Effector memory CD4-positive, alpha-beta T cell (primary cell): ENCODE measurements at places on chromosomes 1 and 21.

- DNase-seq = no peak
Measured at GRCh38 chr1:217715681-217716080, 84.5 kb downstream of the SPATA17 start.

- DNase-seq = no peak
Measured at GRCh38 chr1:30900486-30900885, 8.1 kb downstream of the SDC3 start.

GRCh38 chr1:225299624-225300023 lies 128.2 kb downstream of the LBR start:
- no peak for DNase-seq

DNA sequence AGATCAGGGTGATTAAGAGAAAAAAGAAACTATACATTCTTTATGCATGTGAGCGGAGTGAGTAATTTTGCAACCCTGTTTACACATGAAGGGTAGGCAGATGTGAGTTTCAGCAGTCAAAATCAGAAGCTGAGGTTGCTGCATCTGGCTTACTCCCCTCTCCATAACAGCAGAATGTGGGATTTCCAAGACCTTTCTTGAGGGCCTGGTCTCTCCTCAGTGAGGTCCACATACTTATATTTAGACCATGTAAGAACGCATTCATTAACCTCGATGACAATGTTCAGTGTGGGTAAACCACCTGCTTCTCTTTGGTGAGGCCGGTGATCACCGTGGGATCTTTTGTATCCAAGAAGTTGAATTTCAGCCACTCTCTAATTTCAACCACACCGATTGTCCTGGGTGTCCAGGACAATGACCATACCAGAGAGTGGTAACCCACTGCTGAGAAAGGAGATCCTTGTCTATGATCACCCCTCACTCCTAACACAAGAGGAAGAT lies 18.7 kb upstream of the RAP1A start:
- no peak for DNase-seq

- DNase-seq = no peak
Measured at GRCh38 chr1:96651517-96651916, 70.1 kb upstream of the PTBP2 start.

DNA sequence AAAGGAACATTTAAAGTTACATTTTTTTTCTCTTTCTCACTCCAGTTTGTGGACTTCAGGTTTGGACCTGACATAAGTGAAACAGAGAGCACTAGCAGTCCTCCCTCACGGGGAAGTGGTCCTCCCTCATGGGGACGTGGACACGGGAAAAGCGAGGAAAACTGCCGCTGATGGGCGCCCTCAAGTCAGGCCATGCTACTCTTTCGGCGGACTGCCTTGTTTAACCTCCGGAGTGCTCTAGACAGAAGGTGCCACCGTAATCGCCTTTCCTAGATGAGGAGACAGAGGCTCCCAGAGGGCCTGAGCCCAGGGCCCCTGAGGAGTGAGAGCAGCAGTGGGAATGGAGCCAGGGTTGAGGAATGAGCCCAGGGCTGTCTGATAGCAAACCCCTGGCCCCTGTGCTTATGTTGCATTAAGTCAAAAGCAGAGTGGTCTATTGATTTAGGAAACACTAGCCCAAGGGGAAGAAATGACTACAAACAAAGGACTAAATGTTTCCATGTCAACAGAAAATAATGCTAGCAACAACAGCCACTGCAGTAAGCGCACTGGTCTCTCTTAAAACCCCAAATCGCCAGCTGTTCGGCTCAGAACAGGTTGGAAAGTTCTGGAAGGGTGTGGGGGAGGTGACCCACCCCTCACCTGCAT lies 84.1 kb downstream of the DMRTB1 start:
- no peak for DNase-seq

GRCh38 chr1:160193091-160193819 lies 2.9 kb downstream of the CASQ1 start:
- peak; percentile 68 for DNase-seq

GRCh38 chr1:76481672-76482071 lies 385.6 kb upstream of the ST6GALNAC5 start:
- DNase-seq = no peak

DNA sequence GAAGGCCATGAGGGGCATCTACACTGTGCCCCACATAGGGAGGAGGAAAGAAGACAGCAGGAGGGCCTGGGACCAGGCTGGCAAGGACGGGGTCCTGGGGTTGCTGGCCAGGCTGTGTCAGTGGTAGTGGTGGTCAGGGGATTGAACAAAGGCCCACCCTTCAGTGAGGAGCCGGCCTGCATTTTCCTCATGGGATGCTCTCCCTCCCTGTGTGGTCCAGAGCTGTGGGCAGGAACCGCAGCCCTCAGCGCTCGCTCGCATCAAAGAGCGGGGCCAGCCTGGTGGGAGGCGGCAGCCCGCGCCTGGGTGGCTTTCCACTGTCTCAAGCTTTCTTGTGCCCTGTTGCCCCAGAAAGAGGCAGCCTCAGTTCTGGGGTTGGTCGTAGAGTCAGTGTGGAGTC lies 24.8 kb downstream of the LHX4 start:
- DNase-seq = no peak

DNA sequence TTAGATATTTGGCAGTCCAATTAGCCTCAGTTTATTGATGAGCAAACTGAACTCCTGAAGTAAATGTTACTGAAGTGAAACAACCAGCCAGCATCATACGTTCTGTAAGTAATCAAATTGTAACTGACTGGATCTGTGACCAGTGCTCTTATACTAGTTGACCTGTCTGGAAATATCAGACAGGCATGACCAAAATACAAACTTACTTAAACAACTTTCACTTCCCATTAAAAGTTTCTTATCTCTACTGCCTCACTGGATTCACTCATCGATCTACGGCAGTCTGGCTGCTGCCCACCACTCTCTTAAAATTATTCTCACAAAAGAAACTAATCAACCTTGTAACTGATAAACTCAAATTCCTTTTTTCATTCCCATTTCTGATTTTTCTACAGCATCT lies 56.4 kb downstream of the WDR3 start:
- DNase-seq = no peak

DNA sequence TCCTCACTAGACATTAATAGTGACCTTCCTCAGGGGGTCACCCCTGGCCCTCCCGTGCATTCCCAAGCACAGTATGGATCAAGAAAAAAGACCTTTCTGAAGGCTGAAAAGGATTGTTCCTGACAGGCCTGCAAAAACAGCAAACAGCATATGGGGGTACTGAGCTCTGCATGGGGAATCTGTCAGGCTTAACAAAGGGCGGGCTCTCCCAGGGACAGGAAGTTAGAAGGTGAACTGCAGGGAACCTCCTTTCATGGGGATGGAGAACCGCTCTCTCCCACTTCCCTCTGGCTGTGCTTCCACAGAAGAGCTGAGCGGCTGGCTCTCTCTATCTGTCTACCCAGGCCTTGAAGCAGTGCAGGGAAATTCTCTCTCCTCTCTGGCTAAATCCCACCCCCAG lies 91.7 kb downstream of the DTL start:
- no peak for DNase-seq

GRCh38 chr1:42319128-42319851 lies 15.7 kb downstream of the FOXJ3 start:
- DNase-seq = no peak

DNA sequence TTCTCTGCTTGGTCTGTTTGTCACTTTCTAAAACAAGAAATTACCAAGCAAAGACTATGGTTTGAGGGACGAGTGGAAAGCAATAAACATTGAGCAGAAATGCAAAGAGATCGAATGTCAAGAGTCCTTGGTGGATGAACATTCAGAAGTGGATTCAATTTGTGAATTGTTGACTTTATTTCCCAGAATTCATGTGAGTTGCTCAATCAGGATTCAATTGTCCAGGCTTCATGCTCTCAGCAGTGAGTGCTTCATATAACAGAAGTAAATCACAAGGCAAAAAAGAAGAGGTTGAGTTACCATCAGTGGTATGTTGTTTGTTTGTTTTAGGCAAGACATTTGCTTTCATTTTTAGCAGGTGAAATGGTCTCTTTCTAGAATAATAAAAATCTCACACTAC lies 31.9 kb downstream of the NGF start:
- DNase-seq = no peak

- no peak for DNase-seq
Measured at GRCh38 chr1:9079988-9080704, 10.7 kb upstream of the SLC2A5 start.

DNA sequence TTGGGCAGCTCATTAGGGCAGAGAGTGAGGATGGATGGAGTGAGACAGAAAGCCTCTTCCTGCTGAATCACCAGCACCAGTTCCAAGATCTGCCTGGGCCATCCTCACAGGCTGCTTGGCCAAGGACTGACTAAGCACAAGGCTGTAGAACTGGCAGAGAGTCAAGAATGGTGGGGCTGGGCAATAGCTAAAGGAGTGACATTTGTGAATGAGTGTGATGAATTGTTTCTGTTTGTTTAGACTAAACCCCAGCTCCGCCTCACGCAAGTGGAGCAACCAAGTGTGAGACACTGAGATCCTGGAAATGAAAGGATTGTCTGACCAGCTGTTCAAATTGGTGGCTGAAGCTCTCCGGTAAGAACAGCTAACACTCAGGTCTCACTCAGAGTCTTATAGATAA lies 38.6 kb downstream of the BRINP2 start:
- no peak for DNase-seq

DNA sequence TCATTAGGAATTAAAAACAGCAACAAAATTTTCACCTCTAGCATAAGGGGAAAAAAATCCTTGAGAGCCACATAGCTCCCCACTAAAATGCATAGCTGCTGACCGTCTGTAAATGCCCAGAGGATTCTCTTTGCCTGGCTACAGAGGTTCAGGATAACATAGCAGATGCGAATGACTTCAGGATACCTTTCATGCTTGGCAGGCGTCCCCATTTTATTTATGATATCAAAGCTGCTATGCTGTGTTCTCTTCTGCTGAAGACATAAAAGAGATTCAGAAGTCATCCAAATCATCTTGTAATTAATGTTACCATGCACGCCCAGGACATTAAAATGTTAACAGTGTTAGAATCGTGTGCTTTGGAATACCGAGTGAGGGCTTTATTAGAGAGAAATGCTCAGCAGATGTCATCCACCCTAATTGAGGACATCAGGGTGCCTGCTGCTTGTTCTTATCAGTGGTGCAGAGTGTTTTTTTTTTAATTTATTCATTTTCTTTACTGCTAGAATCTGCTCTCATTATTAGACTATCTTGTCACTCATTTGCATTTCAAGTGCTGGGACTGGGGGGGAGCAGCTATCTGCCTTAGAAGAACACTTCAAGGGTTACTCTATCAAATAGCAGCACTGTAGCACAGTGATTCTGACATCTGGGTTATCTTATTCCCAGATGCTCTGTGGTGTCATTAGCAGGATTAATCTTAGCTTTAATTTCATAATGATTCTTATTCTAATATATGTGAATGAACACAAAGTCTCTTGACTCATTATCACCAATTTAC lies 139.5 kb downstream of the ZNF326 start:
- DNase-seq = no peak

GRCh38 chr1:43206600-43207228 lies 34.6 kb downstream of the CFAP57 start:
- DNase-seq = no peak

DNA sequence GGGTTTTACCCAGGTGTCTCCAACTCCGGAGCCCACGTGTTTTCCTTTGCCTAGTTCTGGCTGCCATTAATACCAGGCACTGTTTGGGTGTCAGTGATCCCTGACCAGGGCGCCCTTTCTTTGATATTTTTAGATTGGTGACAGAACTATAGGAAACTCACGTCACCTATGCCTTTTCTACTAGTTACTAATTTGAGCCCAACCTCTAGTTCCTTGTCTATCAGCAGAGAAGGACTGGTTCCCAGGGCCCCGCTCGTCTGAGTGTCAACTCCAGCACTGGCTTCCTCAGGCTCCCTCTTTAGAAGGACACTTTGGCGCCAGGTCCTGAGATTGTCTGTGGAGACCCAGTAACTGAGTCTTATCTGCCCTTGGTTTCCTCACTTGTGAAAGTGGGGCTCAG lies 9.4 kb downstream of the MFN2 start:
- no peak for DNase-seq

DNA sequence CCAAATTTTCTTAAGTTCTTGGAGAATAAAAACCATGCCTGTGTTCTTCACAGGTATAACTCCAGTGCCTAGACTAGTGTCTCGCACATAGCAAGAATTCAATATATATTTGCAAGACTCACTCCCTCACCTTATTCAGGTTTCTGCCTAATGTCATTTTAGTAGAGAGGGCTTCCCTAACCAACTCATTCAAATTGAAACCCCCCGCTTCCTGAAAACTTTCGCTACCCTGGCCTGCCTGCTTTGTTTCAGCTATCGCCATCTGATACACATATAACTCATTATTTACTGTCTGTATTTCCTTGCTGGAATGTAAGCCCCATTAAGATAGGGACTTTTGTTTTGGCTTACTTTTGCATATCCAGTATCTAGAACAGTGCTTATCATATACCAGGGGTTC lies 8.6 kb downstream of the YARS1 start:
- DNase-seq = no peak

GRCh38 chr1:151611288-151611790 lies 511 bp upstream of the SNX27 start:
- no peak for DNase-seq

DNA sequence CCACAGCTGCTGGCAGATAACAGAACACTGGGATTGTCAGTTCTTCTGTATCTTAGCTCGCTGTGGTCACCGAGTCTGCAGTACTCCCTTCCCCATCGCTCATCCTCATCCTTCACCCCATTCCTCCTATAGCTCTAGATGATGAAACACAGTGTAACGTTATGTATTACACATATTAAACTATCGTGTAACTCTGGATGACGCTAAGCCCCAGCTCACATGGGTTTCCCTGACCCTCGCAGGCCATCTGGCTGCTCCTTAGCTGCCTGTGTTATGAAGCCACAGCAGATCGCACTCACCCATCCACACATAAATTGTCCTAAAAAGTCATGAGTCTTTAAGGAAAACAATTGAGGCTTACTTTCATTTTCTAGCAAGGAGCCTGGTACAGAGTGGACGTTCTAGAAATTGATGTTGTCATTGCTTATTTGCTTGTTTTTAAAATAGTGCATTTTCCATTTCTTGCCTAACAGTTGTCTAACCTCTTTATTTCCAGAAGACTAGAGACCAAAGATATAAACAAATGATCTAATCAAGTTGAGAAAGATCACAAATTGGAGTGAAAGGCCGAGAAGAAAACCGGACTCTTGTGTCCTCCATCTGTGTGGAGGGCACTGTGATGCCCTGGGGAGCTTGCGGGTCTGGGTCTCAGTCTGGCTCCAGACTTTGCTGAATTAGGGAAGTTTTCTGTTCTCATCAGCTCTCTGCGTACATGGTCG lies 24.3 kb upstream of the PCP4 start:
- DNase-seq = no peak

GRCh38 chr1:44212355-44213221 lies 683 bp upstream of the DMAP1 start:
- DNase-seq = no peak

- DNase-seq = no peak
Measured at GRCh38 chr1:66211521-66211920, 322.4 kb upstream of the SGIP1 start.

DNA sequence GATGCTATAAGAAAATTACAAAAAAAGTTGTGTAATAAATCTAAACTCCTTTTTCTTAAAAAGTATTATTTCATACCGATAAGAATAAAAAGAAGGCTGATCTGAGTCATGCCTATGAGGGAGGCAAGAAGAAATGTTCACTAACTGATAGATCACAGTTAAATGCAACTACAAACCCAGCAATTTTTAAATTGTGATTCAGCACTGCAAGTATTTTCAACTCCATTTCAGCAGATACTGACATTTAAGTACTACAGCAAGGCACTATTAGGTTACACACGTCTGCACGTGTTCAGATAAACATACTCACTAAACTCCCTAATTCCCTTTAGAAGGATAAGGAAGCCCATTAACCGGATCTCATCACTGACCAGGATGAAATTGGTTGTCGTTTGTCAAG lies 213.3 kb upstream of the ZRANB2 start:
- DNase-seq = no peak

GRCh38 chr1:34176830-34177603 lies at the start of gene C1orf94:
Gene C1orf94, plus strand, starts transcription at chr1:34176907. Its CDS starts 883 bp downstream, at chr1:34177790.
- DNase-seq = no peak

GRCh38 chr1:220290140-220290761 lies 18.0 kb upstream of the RAB3GAP2 start:
- DNase-seq = no peak
